ENCODE measurements at places on chromosomes 4 and X.
A peak's percentile ranks its signal among the peaks of the same experiment; 100 is the strongest.

DNA sequence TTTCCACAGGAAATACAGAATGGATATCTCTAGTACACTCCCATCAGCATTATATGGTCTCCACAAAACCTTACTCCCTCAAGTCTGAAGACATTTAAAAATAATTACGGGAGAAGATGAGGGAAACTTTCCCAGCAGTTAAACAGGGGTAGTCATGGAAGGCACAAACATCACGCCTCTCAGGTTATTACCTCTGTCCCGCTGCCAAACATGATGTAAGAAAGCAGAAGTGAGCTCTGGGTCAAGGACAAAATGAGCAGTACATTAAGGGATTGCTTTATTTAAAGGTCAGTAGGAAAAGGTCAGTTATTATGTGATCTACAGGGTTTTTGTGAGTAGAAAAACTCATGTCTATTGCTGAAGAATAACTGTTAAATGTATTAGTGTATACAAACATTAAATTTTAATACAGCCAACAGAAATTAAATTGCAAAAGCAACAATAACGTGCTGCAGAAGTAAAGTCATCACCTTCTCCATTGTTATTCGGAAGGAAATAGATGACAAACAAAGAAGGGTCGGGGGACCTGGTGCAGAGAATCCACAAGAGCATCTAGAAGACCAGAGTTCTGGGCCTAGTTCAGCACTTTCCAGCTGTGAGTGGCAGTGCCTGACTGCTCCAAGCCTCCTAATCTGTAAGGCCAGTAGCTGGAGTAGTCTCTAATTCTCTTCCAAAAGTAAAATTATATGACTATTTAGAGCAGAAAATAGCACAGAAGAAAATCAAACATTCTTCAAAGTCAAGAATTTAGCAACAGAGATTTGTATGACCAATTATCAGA lies 171.2 kb downstream of the PPP3CA start:
- no peak for DNase-seq

DNA sequence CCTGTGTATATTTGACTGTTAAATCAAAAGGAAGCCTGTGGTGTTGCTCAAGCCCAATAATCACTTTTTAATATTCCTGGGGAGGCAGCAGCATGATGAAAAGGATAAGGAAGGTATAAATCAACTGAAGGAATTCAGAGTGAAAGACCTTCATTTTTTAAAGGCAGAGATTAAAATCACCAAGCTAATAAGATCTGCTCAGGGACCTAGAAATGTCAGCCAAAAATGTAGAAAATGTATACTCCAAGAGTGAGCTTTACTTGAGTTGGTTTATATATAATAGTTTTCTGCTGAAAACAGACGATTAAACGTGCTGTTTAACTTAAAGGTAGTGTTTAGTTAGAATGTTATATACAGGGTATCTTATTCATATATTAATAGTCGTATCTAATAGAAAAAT lies 549.3 kb downstream of the IQCM start:
- DNase-seq = no peak

GRCh38 chrX:120260369-120260768 lies 9.8 kb downstream of the ZBTB33 start:
- DNase-seq = peak; percentile 31

DNA sequence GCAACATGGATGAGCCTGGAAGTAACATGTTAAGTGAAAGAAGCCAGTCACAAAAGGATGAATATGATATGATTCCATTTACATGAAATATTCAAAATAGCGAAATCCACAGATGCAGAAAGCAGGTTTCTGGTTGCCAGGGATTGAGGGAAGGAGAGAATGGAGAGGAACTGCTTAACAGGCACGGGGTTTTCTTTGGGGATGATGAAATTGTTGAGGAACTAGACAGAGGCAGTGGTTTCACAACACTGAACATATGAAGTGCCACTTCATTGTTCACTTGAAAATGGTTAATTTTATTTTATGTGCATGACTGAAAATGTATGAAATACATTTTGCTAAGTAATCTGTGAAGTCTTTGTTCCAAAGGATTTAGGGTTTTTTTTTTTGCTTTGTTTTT lies 182.5 kb upstream of the TBL1X start:
- DNase-seq = no peak

DNA sequence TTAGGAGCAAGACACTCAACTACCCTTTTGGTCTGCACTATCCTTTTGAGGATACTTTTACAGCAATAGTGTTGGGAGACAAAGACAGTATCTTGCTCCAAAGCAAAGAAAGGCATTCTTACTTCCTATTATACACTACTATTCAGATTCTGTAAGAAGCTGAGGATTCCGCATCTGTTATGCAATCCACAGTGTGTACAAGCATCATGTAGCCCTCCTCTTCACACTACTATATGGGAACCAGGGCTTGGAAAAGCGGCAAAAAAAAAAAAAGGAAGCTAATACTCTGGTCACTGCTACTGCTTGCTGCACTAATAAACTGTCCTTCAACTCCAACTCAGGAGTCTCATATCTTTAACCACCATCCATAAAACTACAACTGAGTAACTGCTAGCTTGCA lies 59.1 kb downstream of the FBXW7 start:
- no peak for DNase-seq

DNA sequence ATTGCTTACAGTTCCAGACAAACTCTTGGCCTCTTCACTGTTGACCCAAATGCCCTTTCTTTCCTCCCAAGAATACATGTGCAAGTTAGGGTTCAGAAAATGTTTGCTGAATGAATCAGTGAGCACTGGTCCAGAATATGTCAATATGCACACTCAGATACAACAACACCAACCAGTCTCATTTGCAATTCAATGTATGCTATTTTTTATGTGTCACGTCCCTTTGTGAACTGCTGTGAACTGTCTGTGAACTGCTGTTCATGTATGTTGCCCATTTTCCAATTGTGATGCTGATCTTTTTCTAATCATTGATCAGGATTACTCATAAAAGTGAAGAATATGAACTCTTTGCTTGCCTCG lies 17.8 kb downstream of the GAB3 start:
- no peak for DNase-seq

GRCh38 chrX:135639066-135639780 lies 74.2 kb upstream of the CT45A1 start:
- DNase-seq = no peak

GRCh38 chr4:173370130-173370476 lies 651 bp upstream of the SAP30 start:
- no peak for DNase-seq

DNA sequence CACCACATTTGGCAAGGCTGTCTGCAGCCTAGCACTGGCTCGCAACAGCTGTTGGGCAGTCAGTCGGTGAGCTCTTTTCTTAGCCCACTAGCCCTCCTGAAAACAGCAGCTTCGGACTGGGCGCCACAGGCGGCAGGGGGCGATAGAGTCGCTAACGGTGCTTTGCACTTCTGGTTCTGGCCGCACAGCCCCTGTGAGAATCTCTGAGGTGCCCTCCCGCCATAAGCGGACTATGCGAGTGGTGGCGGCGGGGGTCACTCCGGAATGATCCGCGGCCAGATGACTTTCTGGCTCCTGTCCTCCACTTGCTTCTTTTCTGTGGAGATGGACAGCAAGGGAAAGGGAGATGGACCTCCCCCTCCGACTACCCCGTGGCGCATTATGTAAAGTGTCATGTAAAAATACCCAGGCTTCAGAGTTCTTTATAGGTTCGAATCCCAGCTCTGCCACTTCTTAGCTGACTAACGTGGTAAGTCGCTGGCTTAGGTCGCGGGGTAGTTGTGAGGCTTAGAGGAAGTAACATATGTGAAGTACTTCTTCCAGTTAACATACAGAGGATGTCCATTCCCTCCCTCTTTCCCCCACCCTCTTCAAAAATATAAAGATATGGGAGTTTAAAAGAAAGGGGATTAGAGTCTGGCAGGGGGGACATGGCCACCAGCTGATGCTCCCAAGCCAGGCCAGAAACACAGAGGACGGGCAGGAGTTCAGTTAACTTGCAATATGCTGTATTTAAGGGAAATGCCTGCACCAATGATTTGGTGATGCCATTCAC lies 11.0 kb downstream of the ARHGAP36 start:
- DNase-seq = peak; percentile 20

DNA sequence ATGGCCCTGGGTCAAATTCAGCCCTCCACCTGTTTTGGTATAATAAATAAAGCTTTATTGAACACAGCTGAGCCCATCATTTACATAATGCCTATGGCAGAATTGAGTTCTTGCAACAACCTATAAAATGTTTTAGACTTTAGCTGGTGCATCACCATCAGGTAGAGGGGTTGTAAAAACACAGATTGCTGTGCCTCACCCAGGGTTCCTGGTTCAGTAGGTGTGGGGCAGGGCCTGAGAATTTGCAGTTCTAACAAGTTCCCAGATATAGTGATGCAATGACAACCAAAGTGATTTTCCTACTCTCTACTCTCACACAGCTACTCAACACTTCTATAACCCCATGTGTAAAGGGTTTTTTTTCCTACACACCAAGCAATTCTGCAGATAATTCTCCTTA lies 120.0 kb upstream of the EGFL6 start:
- no peak for DNase-seq

DNA sequence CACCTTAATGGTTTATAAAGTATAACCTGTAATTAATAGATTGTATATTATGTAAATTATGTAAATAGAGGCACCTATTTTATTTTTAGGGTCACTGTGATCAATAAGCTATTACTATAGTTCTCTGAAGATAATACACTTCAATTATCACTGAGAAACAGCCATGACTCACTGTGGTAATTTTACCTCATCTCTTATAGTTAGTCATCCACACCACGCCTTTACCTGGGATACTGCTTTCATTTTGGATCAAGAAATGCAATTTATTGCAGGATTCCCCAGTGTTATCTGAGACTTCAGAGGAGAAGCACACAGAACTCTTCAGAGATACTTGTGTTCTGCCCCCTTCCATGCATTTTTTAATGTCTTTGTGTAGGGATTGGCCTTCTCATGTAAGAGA lies 348.1 kb upstream of the ATOH1 start:
- DNase-seq = no peak

- DNase-seq = no peak
These were observed 12.5 kb downstream of the CC2D2A start for GRCh38 chr4:15481961-15482745.

DNA sequence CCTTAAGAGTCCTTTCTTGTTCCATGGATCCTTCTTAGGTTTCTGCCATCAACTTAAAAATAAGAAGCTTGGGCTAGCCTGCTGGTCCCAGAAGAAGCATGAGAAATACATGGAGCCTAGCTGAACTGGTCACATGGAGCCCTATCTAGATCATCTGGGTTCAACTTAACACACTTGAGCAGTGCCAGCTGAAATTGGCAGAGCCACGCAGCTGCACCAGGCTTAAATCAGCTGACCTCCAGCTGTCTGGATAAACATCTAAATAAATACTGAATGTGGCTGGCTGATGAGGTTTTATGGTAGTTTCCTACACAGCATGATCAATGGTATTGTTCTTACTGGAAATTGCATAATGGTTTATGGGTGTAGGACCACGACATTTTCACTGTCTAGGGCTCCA lies 598.4 kb upstream of the FAM241A start:
- peak; percentile 1 for DNase-seq

GRCh38 chrX:110987292-110987691 lies 108.7 kb upstream of the PAK3 start:
- DNase-seq = no peak

DNA sequence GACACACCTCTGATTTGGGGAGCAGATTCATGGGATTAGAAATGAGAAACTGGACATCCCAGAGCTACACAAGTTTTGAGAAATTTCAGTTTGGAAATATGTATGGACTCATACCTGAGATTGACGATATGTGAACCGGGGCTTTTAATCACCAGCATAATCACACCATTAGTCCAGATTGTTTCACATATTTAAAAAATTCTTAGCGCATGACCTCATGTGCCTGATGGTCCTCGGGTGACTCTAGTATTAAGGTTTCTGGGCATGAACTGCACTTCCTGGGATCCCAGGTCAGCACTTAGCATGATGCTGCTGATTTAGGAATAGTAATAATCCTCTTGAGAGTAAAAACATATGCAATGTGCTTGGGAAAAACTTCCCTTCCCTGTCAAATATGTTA lies 91.9 kb upstream of the BCOR start:
- DNase-seq = no peak

DNA sequence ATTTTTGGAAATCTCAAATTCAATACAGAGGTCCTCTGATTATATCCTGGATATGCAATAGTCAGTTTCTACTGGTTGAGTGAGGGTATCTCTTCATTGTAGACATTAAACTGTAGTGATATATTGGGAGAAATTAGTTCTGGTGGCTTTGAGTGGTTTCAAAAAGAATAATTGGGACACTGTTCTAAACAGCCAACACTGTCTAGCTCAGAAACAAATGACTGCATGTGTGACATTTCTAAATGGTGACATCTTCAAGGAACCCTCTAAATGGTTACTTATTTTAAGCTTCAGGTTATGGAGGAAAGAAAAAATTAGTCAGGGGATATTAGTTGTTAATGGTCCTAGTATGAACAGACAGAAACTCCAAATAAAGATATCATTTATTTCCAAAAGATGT lies 186.2 kb downstream of the LARP7 start:
- DNase-seq = no peak

DNA sequence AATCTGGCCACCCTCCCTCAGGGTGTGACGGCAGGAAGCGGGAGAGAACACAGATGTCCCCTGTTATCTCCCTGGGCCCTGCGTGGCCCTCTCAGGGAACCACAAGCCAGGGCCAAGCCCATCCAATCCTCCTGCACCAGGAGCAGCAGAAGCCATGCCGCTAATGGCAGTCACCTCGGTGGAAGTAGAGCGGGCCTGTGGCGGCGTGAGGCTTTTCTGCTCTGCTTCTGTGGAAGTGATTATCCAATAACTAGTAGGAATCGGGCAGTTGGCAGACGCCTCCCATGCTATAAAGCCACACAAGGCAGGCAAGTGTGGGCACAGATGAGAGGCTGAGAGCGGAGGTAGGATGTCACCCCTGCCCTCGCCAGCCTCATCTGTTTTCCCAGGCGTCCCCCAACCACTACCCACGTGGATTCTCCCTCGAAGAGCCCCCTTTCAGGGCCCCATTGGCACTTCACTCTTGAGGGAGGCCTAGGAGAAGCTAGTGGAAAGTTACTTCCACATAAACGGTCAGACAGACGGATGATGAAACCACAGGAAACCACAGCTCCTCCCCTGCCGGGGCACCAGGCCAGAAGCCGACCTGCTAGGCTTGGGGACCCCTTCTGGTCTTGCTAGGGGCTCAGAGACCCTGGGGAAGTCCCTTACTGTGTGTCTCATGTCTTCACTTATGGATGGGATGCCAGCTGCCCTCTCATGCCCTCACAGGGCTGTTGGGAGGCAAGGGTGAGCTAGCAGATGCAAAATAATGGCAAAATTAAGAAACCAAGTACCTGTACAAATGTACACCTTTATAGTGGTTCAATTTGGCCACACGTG lies 18.8 kb upstream of the TMSB4X start:
- DNase-seq = no peak

- DNase-seq = no peak
These were observed 25.2 kb upstream of the SLC25A6 start for GRCh38 chrX:1416965-1417760.

GRCh38 chr4:176323511-176324160 lies 3.9 kb downstream of the SPCS3 start:
- DNase-seq = no peak
